Brain pericyte (primary cell): ENCODE measurements at places on chromosomes 12 and 14.
A peak's percentile ranks its signal among the peaks of the same experiment; 100 is the strongest.

DNA sequence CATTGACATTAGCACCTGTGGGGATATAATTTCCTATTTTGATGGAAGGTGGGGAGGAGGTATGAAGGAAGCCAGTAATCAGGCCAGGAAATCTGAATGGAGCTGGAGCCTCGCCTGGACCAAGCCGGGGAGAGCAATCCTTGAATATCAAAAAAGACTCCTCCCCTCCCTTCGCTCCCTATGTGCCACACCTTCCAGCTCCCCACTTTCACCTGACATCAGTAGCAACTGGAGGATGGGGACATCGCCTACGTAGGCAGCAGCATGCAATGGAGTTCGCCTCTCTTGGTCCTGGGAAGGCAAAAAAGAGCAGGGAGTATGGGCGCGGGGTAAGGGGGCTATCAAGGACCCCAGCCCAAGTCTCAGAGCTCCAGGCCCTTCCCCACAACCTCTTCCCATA is 1.1 kb downstream of the ANKRD52 start:
- DNase-seq = no peak

DNA sequence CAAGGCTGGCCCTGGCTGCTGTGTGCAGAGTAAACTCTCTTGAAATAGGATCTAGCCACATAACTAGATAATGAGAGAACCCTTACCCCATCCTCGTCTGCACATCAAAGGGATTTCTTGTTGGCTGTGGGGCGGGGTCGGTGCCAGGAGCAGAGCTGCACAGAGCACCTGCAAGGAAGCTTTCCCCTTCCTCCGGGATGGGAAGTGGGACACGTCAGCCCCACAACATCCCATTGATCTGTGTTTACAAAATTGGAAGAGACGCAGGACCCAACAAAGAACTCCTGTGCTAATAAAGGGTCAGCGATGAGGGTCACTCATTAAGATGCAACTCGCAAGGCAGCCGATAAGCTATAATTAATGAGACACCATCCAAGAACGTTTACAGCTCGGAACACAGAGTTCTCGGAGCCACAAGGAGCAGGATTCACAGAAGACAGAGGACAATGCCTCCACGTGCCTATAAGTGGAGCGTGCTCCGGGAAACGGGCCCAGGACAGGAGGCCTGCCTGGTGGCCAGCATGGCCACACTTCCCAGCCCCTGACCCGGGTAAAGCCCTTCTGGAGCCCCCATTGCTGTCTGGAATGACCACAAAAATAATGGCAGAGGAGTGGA is 171.5 kb downstream of the SLC15A4 start:
- DNase-seq = no peak

DNA sequence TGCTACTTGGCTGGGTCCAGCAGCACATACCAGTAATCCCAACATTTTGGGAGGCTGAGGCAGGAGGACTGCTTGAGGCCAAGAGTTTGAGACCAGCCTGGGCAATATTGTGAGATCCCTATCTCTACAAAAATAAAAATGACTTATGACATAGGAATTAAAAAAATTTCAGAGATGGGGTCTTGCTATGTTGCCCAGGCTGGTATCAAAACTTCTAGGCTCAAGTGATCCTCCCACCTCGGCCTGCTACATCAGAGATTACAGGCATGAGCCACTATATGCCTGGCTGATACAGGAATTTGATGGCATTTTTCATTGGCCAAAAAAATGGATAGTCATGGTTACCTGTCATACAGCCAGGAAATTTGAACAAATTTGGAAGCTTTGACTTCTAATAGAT is 54.6 kb downstream of the ZC3H14 start:
- no peak for DNase-seq

- DNase-seq = no peak
Measured at GRCh38 chr14:64951724-64952123, 9.2 kb upstream of the GPX2 start.

- DNase-seq = no peak
Measured at GRCh38 chr14:91170504-91171121, 56.7 kb downstream of the DGLUCY start.

DNA sequence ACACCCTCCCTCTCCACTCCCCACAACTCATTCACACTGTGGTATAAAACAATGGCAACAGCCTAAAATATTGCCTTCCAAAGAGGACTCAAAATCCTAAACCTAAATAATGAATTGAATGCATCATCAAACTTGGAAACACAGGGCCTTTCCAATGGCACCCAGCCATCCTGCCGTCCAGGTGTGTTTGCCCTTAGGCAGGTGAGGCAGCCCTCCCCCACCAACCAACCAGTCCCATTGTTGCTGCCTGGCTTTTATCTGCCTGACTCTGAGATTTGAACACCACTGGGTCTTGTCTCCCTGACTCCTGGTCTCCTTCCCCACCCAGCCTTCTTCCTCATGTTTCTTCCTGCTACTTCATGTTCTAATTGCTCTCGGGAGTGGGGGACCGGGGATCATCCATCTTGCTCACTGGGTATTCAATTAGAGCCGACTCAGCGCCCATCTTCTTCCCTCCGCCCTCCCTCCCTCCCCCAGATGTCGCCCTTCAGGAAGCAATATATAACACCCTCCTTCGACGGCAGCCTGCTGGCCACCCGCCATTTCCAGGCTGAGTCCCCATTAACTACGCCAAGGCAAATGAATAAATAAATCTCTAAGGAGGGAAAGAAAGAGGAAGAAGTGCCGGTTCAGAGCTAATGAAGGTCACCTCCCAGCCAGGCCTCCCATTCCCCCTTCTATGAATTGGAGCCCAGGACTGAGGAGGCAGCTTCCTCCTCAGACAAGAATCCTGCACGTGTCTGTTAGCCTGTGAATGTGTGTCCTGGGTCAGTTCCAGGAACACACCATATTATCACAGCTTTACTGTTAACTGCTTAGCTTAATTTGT is 36.3 kb upstream of the NTF3 start:
- DNase-seq = no peak

DNA sequence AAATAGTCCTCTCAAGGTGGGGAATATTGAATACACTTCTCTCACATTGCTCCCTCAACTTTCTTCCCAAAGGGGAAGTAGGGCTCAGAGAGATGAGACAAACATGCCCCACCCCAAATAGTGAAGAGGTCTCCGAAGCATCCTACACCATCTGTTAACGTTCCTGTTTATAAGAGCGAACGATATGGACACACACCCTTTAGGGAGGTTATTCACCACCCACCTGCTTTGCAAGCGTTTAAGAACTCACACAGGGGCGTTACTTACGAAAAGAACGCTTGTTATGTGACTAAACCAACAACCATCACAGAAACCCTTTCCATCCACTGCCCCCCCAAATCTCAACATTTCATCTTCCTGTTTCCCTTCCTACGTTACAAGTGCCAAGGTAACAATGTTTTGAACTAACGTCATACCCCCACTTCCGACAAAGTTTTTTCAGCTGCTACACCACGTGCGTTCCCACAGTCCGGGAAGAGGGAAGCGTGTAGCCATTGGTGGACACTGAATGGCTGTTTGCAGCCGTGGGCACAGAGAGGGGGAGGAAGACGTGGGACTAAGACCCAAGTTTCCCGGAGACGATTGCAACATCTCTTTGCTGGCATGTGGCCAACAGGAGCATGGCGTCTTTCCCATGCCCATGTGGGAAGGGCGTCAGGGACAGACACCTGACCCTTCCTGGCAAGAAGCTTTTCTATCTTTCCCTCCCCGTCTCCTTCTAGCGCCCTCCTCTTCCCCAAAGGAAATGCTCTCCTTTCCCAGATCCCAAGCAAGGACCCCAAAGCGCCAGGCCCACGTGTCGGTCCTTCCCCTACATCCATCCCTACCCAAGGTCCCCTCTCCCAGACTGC is 1.2 kb downstream of the YBX3 start:
- peak; percentile 99 for DNase-seq

- DNase-seq = no peak
Measured at GRCh38 chr14:99182548-99183250, 89.3 kb downstream of the BCL11B start.

DNA sequence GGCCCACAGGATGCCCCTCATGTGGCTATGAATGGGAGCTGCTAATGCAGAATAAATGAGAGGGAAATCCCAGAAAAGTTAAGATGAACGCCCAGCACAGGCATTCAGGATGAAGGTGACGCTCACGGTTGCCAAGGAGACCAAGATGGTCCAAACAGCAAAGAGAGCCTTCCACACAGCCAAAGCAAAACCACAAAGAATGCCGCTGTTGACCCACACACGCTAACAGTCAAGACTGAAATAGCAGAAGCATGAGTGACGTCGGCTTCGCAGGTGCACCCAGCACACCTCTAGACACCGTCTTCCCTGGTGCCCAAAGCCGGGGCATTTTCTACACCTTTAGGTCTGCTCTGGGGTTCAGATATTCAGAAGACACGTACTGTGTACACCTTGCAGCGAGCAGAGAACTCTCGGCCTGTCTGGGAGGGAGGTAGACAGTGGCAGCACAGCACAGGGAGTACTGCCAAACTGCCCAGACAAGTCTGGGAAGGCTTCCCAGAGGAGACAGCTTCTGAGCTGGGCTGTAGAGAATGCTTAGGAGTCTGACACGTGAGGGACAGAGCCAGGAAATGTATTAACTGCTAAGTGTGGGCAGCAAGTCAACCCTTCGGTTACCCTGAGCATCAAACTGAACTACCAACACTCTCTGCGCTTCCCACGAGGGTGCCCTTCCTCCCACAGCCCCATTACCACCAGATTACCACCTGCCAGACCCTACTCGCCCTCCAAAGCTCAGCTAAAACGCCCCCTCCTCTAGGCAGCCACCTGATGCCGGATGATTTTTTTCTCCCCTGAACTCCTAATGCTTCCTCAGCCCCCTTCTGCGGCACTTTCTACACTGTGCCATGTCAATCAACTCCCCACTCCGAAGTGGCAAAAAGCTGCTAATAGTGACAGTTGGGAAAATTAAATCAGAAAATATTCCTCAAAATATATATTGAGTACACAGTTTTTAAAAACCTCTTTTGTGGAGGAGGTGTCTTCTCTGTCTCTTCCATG is 50.1 kb downstream of the CCDC88C start:
- DNase-seq = no peak

- DNase-seq = no peak
Measured at GRCh38 chr14:47490353-47490752, 185.1 kb downstream of the MDGA2 start.

- no peak for DNase-seq
Measured at GRCh38 chr12:89477633-89478279, 46.8 kb downstream of the GALNT4 start.

GRCh38 chr14:94805680-94806288 is 35.9 kb upstream of the GSC start:
- DNase-seq = no peak

DNA sequence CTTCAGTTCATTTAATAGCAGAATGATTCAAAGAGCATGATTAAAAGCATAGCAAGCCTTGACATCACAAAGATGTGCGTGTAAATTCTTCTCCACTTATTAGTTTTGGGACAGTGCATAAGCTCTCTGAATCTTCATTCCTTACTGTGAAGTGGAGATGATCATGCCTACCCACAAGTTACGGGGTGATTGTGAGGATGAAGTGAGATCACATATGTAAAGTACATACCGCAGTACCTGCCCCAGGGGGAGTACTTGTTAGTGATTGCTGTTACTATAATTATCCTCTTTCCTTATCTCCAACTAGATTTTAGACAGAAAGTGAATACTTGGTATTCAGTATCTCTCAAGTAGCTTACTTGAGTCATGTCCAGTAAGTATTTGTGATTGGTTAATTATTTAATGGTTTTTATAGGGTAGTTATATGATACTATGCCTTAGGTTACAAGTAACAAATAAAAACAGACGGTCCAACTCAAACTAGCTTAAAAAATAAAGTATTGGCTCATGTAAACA is 6.0 kb downstream of the RAD9B start:
- DNase-seq = no peak

GRCh38 chr12:111446631-111447570 is 41.2 kb downstream of the SH2B3 start:
- no peak for DNase-seq

DNA sequence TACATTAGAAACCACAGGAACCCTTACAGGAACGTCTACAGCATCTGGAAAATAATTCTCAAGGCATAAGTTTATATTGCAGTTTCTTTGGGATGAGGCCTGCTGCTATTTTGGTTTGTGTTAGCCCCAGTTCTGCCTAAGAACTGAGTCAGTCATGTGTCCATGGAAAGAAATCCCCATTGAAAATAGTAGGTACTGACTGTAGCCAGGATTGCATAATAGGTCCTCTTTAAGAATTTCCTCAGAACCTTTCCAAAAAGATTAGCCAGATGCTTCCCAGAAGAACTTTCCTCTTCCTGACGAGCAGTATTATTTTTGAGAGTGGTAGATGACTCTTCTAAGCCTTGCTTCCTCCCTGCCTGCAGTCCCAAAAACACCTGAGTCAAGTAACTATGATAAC is 52.6 kb downstream of the RASSF8 start:
- no peak for DNase-seq

- DNase-seq = no peak
Measured at GRCh38 chr12:128787827-128788226, 35.9 kb downstream of the SLC15A4 start.

DNA sequence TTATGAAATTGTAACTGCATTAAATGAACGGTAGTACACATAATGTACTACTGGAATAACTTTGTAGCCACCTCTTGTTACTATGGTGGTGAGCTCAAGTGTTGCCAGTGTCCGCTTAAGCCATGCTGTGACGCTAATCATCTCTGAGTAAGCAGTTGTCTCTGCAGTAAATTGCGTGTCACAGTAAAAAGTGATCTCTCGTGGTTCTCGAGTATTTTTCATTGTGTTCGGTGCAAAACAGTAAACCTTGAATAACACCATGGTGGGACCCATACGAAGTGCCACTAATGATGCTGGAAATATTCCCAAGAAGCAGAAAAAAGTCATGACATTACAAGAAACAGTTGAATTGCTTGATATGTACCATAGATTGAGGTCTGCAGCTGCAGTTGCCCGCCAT is 524.8 kb downstream of the SOX5 start:
- DNase-seq = no peak

- no peak for DNase-seq
Measured at GRCh38 chr14:93337143-93337753, 4.4 kb upstream of the BTBD7 start.

DNA sequence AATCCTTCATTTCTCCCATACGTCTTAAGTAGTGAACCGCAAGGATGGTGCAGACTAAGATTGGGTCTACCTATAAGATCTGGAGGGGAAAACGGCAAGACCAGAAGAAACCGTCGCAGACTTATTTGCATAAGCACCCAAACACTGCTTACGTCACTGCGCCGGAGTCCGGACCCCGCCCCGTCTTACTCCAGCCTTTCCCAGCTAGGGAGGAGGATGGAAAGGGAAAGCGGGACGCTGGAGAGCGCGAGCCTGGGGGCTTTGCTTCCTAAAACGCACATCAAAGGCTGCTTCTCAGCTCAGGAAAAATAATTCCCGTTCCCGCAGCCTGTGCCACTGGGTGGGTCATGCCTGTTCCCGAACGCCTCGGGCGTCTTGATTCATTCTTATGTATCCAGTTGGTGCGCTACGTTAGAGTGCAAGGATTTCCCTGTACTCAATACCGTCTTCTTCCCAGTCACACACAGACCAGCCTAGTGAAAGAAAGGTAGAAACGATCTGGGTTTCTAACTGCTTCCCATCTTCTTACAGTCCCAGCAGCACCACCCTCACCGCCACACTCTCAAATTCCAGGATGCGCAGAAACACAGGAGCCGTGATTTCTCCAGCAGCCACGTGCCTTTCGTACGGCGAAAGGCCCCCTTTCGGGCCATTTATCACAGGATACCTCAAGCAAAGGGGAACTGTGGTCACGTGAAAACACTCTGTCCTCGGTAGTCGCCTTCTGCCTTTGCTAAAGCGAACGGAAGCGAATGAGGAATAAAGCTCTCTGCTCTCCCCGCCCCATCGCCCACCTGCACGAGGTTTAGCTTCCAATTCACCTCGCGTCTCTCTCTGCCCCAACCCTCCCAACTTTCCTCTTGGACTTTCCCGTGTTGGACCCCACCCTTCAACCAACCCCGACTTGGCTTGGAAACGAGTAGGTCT is 1.1 kb downstream of the SLC6A15 start:
- peak; percentile 55 for DNase-seq
